ENCODE measurements at places on chromosomes 1 and 21. TPM values are rescaled to one million over a fixed set of nuclear protein-coding genes. Genes with fewer than 3 reads are reported as not detected.

Gene KRTAP21-2
- not detected for polyA plus RNA-seq

Gene UBXN10
- 5.9 TPM for polyA plus RNA-seq

Gene ZSWIM5
- polyA plus RNA-seq: 6.1 TPM

Gene LIN28A
- 0.09 TPM for polyA plus RNA-seq

Measured in left renal cortex interstitium (tissue), 4 donors.